ENCODE measurements at places on chromosomes 16 and 17.

GRCh38 chr16:19595043-19595767, 39.7 kb downstream of the VPS35L start:
- peak; percentile 93 for DNase-seq

GRCh38 chr17:74185571-74186185, 17.8 kb upstream of the RPL38 start:
- no peak for DNase-seq

GRCh38 chr16:85180827-85181738, 68.8 kb upstream of the CIBAR2 start:
- no peak for DNase-seq

- no peak for DNase-seq
Observed at GRCh38 chr16:70736465-70737376, 50.9 kb upstream of the MTSS2 start.

GRCh38 chr17:44543905-44544523, 13.3 kb upstream of the FZD2 start:
- DNase-seq: no peak

DNA sequence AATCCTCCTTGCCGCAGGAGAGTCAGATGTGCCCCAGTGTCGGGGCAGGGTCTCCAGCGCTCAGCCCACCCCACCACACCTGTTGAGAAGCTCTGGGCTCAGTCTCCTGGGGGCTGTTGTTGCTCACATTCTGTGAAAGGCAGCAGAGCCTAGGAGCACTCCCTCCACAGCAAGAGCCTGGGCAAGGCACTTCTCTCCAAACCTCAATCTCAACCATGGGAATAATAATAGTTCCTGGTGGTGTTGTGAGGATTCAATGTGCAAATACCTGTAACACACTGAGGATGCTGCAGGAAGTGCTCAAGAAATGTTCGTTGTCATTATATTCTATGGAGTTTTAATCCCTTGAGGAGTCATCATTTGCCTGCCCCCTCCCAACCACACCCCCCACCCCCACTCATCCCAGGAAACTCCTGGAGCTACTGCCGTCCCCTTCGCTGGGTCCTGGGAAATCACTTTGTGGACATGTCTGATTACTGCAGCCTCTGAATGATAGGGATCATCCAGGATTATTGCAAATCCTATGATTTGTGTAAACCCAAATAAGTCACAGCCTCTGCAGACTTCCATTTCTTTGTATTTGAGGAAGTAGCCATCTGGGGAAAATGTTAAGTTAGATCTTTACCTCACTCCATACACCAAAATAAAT, 61.5 kb downstream of the CCT6B start:
- DNase-seq: no peak

DNA sequence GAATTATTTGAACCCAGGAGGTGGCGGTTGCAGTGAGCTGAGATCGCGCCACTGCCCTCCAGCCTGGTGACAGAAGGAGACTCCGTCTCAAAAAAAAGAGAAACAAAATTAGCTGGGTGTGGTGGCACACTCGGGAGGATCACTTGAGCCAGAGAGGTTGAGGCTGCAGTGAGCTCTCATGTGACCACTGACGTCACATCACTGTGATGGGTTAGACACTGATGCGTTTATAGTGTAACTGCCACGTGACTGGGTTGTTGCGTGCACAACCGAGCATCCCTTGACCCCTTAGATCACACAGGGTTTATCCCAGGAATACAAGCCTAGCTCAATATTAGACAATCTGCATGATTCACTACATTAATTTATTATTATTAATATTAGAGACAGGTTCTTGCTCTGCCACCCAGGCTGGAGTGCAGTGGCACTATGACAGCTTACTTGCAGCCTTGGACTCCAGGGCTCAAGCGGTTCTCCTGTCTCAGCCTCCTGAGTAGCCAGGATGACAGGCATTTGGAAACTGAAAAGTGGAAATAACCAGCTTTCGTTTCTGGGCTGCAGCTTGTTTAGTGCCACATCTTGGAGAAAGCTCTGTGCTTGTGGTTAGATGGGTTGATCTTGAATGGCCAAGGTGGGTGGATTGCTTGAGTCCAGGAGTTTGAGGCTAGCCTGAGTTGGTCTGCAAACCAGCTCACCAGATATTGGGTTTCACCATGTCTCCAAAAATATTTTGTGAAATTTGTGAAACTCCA, 26.4 kb upstream of the ABR start:
- no peak for DNase-seq

DNA sequence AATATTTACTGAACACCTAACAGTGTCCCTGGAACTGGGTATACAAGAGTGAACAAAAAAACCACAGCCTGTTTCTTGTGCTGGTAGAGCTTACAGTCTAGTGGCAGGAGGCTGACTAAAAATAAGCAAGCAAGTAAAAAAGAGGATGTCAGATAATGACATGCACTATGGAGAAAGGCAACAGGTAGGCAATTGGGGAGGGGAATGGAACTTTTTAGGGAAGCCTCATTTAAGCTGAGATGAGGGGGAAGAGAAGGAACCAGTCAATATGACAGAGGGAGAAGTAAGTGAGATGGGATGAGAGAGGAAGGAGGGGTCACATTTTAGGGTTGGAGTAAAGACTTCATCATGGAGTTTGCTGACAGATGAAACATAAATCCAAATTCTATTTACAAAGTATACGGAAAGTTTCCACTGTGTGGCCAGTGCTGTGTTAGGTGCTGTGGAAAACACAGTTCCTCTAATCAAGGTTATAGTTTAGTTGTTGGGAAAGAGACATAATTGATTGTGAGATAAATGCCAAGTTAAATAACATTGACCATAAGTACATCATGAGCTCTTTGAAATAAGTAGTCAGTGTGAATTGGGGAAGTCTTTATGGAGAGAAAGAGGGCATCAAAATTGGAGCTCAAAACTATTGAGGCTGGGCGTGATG, 251.4 kb downstream of the FTO start:
- DNase-seq: no peak

GRCh38 chr16:59840169-59840568, 1106.1 kb upstream of the GOT2 start:
- DNase-seq: no peak

GRCh38 chr17:1808644-1809043, 21.1 kb downstream of the SMYD4 start:
- no peak for DNase-seq

DNA sequence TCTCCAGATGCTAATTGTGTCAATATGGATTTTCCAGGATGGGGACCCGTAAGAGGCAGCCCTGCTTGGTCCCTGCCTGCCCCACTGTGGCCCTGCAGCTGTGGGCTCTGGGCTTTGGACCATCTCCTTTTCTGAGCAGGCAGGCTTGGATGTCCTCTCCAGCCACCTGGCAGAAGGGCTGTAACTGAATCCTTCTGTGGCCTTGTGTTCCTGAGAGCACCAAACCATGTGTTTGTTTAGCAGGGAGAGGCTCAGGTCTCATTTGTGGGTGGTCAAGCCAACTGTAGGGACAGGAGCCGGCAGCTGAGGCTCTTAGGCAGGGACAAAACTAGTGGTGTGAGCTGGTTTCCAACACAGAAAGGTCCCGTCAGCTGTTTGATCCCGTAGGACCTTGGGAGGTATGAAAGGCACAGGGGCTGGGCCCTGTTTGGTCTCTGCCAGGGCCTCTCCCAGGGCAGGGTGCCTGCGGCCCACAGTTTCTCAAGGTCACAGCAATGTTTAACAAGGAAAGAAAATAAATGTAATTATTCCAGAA, 18.5 kb downstream of the SEC14L5 start:
- no peak for DNase-seq

DNA sequence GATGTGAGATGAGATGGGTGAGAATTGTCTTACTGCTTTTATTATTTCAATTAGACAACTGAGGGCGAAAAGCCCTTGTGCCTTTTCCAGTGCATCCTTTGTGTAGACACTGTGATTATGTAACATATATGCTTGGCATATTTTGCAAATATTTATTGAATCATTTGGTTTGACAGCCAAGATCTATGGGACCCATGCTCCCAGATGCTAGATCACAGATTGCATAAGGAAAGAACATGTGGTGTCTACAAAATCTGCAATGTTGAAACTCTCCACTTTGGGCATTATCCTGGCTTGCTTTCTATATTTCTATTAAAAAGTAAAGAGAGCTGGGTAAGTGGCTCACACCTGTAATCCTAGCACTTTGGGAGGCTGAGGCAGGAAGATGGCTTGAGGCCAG, 4.8 kb upstream of the COG1 start:
- no peak for DNase-seq

GRCh38 chr17:66524877-66525276, 222.5 kb downstream of the PRKCA start:
- DNase-seq: no peak

- no peak for DNase-seq
Observed at GRCh38 chr17:4839965-4840892, 7.1 kb downstream of the MINK1 start.

DNA sequence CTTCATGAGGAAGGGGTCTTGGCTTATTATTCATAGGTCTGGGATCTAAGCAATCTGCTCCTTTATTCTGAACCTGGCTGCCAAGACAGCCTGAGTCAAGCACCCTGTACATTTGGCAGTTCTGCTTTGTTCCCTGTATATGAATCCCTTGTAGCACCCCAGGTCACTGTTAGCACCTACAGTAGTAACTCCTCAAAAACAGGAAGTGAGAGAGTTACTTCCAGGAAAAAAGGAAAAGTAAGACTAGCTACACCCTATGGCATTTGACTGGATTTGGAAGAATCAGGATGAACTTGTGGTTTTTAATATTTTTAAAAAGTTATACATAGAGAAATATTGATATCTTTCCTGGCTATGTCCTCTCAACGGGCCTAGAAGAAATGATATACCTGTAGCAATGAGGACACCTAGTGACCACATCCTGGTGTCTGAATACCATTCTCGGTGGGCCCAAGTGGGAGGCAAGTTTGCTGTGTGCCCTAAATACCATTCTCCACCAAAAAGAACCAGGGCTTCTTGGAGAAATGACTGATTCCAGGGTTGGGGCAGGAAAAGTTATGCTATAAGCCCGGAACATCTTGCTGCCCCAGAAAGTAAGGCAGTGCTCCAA, 9.9 kb downstream of the ANKRD40 start:
- no peak for DNase-seq

GRCh38 chr17:13065032-13065431, 47.2 kb upstream of the ELAC2 start:
- DNase-seq: no peak

GRCh38 chr16:84610376-84610775, 7.5 kb downstream of the COTL1 start:
- DNase-seq: no peak

GRCh38 chr16:58883131-58883530, 149.0 kb upstream of the GOT2 start:
- no peak for DNase-seq

DNA sequence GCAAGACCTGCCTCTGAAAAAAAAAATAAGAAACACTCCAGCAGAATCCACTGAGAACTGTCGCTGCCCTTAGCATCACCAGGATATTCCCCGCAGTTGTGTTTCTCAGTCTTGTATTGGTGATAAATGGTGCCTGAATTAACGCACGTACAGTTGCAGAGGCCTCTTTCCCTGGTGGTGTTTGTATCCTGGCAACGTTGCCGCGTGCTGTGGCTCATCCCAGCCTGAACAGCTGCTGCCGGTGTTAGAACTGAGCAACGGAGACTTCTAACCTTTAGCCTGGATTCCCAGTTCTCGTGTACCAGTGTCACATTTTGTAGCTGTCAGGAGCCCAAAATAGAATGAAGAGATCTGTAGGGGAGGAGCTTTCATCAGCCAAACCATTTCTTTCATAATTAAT, 4.8 kb downstream of the MLYCD start:
- peak; percentile 8 for DNase-seq

GRCh38 chr17:36921095-36921851, 16.0 kb upstream of the LHX1 start:
- peak; percentile 72 for DNase-seq

- DNase-seq: no peak
Observed at GRCh38 chr17:76690596-76691280, 20.0 kb downstream of the MXRA7 start.

GRCh38 chr16:89475144-89475543, 15.2 kb downstream of the ANKRD11 start:
- DNase-seq: no peak

GRCh38 chr16:85412911-85413520, 200.1 kb upstream of the GSE1 start:
- DNase-seq: no peak

DNA sequence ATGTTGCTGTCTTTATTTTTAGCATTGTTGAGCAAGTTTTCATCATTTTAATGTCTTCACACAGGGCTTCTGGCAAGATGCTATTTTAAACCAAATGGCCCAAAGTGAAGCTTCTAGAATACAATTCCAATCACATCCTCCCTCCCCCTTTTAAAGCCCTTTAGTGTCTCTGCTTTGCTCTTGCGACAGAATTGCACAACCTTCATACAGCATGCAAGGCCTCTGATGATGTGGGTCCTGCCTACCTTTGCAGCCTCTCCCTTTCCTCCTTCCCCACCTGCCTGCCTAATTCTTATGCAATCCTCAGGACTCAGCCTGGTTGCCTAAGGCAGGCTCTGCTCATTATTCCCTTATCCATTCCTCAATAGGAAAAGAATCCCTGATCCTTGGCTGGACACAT, 381.7 kb downstream of the SLC39A11 start:
- DNase-seq: no peak

DNA sequence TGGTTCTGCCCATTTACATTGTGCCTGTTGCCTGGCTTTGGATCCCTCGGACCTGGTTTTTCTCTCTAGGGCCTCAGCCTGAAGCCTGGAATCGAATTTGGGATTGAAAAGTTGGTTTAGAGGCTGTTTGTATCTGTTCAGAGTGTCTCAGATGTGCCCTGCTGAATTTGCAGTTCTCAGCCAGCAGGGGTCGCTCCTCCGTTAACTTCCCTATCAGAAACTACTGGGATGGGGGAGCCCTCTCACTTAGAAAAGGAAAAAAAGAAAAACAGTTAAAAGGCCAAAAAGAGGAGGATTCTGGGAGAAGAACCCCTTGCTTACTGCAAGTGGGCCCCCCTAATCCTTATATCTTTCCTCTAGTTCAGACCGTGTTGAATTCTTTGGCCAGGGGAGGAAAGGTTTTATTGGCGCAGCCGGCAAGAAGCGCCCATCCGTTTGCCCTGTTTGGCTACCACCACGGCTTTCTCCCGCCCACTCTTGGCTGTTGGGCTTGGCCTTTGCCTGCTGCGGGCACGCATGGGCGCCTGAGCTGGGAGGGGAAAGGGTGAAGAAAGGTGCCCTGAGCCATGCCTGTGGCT, 8.7 kb downstream of the FZD2 start:
- no peak for DNase-seq

GRCh38 chr17:67648032-67648905, 69.5 kb upstream of the NOL11 start:
- no peak for DNase-seq

- DNase-seq: no peak
Observed at GRCh38 chr17:34133350-34133749, 121.7 kb upstream of the CCL2 start.

DNA sequence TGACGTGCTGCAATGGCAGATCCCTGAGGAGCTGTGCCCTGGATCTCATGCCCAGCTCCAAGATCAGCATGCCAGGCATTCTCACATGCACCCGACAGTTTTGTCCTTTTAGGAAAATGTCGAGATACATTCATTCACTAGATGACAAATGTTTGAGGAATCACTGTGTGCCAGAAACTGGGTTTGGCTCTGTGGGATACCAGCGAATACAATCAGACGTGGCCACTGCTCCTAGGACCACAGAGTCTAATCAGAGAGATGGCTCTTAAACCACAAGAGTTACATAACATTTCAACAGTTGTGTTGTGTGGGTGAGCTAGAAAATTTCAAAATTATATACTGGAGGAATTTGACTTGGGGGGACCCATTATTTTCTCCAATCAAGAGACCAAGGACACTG, 579.7 kb downstream of the CDH13 start:
- DNase-seq: peak; percentile 37

Data from astrocyte (in vitro differentiated cells and primary cell).